Stimulated activated CD8-positive, alpha-beta memory T cell treated with anti-CD3 and anti-CD28 coated beads, Interleukin-15, amount 100 ng/mL, for 48 hours (primary cell): ENCODE measurements at places on chromosomes 3 and 15.

DNA sequence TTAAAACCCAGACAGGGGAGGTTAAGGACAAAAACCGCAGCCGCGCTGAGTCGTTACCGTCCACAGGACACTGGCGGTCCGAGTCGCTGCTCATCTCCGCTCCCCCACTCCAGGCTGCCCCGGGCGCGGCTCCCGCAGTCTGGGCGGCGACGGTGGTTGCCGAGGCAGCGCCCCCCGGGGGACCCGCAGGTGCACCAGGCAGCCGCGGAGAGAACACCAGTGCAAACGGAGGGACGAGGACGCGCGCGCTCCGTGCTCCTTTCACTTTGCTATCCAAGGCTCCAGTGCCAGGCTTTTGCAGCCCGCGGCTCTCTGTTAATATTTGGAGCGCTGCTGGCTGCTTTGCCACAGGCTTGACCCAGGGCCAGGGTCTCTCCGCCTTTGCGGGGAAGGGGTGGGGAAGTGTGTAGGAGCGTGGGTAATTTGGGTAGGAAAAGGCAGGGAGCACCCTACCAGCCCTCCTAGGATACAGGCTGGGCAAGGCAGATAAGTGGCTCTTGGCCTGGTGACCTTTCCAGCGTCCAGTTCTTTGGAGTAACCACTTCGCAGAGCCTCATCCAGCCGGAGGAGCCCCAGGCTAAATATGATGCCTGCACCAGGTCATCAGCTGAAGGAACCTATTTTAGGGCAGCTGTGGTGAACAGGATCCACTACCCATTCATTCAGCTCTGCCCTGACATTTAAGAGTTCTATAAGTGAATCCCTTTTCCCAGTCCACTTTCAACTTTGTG lies at the start of gene GADL1:
Gene GADL1, minus strand, starts transcription at position 141 of the 731 bp plus-strand sequence. Its CDS starts 47 bp downstream, at position 94.
- no peak for DNase-seq

DNA sequence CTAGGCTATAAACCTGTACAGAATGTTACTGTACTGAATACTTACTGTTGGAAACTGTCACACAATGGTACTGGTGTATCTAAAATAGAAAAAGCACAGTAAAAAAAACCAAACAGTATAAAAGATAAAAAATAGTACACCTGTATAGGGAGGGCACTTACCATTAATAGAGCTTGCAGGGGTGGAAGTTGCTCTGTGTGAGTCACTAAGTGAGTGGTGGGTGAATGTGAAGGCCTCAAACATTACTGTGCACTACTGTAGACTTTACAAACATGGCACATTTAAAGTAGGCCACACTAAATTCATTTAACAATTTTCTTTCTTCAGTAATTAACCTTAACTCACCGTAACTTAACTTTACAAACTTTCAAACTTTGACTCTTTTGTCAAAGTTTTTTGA lies 22.0 kb downstream of the B3GALNT1 start:
- DNase-seq, result no peak

- no peak for DNase-seq
Observed at GRCh38 chr3:147298511-147298982, 107.8 kb downstream of the ZIC4 start.

DNA sequence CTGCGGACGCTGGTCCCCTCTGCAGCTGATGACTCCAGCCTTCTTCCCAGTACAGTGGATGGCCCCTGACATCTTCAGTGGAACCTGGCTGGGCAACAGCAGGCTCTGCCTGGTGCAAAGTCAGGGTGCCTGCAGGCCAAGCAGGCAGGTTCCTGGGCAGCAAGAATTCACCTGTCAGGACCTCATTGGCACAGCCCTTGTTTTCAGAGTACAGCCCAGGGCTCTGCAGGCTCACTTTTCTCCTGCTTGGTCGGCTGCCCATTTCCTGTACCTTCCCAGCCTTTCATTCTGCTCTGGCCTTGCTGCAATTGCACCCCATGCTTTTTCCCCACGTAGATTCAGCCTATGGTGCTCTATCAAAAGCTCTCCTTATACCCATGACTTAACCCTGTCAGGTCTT lies 56.0 kb downstream of the LRTM1 start:
- DNase-seq, result no peak
